ENCODE measurements at places on chromosomes 16 and 17.

- DNase-seq = no peak
These were observed 4.5 kb upstream of the CCL14 start for GRCh38 chr17:35991075-35991474.

GRCh38 chr16:61421111-61421510 lies 615.1 kb downstream of the CDH8 start:
- DNase-seq = no peak

DNA sequence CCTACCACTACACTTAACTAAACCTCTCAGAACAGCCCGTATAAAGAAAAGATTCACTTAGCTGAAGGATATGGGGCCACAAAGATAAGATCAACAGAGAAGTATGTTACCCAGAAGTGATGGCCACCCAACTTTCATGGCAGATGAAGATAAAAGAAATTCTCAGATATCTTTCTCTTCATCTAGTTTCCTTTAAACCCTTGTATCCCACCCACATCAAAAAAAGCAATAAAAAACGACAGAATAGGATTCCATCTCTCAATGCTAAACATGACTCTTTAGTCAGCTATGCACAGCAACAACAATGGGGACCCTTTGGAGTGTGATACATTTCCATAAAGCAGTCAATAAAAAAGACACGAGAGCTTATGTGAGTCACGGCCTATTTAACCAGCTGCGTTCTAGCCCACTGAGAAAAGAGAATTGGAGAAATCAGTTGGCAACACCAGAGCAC lies 86.6 kb downstream of the SNX11 start:
- peak; percentile 43 for DNase-seq

DNA sequence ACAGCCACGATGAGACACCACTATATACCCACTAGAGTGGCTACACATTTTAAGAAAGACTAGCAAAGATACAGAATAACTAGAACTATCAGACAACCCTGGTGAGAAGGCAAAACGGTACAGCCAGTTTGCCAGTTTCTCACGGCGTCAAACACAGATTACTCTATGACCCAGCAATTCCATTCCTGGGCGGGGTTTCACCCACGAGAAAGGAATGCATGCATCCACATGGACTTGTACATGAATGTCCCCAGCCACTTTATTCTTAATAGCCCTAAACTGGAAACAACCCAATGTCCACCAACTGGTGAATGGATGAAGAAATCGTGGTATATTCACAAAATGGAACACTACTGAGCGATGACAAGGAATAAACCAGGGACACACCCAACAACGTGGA lies 74.5 kb downstream of the MYH10 start:
- DNase-seq = no peak

GRCh38 chr16:5451641-5452040 lies 354.0 kb upstream of the EEF2KMT start:
- DNase-seq = no peak

DNA sequence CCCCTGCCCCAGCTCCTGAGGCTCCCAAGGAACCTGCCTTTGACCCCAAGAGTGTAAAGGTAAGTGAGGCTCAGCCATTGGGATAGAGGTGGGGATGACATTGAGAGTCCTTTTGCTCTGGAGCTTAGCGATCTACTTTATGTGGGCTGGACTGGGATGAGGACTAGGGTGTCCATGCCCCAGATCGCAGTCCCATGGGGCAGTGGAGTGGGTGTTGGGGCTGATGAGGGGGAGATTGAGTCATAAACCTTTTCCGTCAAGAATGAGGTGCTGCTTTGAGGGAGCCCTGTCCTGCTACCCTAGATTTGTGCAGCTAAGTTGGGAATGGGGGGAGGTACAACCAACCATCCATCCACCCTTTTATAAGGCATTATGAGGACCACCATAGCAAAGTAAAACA lies 351 bp downstream of the MYL4 start:
- no peak for DNase-seq

DNA sequence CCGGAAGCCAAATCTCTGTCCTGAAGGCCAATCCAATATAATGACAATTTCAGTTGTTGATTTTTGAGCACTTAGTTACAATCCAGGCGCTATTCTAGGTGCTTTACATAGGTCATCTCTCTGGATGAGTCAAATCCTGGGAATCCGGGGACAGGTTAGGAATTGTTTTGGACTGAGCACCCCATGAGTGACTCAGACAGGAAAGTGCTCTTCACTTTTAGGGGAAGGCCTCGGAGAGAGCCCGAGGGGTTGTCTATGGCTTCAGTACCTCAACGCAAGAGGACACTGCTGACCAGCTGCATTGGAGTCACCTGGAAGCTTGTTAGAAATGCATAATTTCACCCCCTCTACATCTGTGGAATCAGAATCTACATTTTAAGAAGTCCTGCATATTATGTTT lies 108.8 kb downstream of the IRX5 start:
- no peak for DNase-seq

DNA sequence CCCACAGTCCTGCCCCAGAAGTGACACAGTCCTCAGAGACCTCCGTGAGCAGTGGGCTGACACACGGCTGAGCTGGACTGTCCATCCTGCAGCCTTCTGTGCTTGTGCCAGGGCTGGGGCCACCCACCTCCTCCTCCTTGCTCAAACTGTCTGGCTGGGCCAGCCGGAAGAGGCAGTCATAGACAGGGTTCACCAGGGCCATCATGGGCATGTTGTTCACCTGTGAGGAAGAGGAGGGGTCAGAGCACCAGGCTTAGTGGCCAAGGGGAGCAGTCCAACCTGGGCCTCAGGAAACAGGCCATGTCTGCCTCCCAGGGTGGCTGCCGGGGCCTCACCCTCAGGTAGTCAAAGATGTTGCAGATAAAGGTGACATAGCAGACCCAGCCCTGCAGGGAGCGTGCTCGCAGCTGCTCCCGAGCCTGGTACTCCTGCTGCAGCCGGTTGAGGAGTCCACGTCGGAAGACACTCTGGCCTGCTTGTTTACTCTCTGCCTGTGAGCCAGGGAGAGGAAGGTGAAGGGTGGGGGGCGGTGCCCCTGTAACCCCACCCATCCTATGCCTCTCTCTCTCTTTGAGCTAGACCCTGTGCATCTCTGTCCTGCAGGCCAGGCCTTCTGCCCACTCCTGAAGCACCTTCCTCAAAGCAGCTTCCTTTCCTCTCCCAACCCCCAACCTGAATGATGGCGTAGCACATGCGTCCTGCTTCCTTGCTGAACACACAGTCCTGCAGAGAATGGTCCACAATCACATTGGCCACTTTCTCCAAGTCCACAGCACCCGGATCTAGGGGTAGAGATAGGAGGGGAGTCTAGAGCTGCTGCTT lies 3.4 kb downstream of the MIF4GD start:
- no peak for DNase-seq

DNA sequence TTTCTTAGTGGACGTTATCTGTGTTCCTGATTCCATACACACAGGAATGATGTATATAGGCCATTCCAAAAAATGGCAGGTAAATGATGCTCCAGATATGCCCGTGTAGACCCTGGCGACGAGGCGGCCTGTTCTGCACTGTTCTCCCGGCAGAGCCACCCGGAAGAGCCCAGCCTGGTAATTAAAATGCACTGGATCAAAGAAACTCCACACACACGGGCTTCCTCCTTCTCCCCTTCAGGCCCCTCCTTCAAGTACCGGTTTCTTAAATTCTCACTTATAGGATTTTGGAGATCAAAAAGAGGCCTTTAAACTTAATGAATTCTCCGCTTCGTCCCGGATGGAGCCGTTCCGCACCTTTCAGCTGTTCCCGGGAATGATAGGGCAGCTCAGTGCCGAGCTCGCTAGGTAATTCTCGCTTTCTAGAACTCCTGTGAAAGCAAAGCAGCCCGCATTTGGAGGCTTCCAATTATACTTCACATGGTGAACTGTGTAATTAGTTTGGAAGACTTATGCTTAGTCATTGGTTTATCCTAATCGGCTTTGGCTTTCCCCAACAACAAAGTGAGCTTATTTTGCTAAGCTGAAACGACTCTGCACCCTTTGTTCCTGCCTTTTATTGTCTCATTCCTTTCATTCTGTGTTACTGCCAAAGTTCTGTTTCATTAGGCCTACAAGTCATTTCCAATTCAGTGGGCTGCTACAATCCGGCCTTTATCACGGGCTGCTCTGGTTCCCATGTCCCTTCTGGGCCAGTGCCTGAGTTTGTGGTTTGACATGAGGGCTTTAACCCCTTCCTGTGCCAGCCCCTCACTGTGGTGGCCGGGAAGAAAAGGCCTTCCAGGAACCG lies 150.0 kb downstream of the MSI2 start:
- no peak for DNase-seq

Data from CD4-positive, alpha-beta T cell treated with Interleukin-15 for 4 hours (primary cell).